Urinary bladder (tissue), 4 donors: ENCODE measurements at places on chromosomes 1 and 21.

GRCh38 chr1:5576011-5576672 lies 416.1 kb downstream of the NPHP4 start:
- DNase-seq, result no peak

DNA sequence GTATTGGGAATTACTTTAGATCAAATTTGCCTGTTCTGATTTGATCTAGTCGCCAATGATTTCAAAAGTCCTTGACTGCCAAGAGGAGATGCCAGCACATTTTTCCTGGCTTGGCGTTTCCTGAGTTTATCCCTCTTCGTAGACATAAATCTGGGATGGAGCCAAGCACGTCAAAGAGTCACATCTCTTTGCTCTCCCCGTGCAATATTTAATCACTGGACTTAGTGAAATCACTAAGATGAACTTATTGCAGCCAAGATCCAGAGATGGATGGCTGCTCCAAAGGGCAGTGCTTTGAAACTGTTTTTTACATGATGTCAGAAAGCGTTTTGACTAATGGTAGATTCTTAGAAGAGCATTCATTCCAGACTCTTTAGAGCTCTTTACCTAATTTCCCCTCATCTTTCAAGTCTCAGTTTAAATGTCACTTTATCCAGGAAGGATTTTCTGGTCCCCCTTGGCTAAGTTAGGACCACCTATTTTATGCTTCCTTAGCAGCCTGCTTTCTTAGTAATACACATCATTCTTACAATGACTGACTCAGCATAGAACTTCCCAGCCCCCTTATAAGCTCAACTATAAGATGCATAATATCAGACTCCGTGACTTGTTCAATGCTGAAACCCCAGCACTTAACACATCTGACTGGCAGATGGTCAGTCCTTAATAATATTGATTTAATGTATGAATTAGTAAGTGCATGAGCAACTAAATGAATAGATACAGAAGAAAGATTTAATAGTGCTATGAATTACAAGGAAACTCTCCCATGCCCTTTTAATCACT lies 94.4 kb upstream of the GREM2 start:
- DNase-seq, result no peak

- DNase-seq, result no peak
Measured at GRCh38 chr1:152884966-152885624, 7.0 kb downstream of the SMCP start.

DNA sequence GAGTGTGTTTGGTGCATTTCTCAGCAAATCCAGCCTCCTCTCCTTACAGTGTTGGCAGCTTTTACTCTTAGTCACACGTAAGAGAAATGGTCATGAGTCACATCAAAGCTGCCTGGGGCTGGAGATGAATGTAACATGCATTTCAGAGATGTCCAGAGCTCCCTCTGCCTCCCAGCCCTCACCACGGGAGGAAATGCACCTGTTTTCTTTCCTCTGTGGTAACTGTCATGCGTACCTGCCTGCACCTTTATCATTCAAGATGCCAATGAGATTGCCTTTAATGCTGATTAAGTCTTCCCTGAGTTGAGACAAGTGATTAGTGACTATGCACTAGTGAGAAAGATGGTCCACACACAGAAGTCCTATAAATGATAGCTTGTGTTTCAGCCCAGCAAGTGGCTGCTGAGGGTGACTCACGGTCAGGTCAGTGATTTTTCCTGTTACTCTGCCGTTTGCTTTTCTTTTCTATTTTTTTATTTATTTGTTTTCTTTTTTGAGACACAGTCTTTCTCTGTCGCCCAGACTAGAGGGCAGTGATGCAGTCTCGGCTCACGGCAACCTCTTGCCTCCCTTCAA lies 277.3 kb upstream of the FMN2 start:
- peak; percentile 14 for DNase-seq

DNA sequence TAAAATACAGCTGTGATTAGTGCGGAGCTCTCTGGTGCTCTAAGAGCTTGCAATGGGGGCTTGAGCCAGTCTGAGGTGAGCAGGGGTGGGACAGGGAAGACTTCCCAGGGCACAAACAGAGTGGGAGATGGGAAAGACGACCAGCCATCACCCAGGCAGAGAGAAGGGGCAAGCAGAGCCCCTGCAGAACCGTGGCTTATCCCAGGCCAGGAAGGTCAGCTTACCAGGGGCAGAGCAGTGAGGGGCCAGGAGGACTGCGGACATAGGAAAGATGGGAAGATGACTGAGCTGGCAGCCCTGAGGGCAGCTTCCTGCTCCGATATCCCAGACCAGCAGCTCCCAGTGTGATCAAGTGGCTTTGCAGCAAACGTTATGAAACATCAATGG lies 55.4 kb upstream of the IFFO2 start:
- no peak for DNase-seq

DNA sequence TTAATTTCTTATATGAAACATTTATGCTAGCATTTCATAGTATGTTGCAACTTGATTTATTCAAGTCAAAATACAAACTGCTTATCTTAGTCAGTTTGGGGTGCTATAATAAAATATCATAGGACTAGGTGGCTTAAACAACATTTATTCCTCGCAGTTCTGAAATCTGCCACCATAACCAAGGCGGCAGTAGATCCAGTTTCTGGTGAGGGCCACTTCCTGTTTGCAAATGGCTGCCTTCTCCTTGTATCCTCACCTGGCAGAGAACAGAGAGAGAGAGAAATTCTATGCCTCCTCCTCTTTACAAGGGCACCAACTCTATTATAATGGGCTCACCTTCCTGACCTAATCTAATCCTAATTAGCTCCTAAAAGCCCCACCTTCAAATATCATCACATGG lies 76.1 kb upstream of the RGS2 start:
- DNase-seq, result no peak

GRCh38 chr1:38783640-38784229 lies 75.8 kb downstream of the RRAGC start:
- no peak for DNase-seq

DNA sequence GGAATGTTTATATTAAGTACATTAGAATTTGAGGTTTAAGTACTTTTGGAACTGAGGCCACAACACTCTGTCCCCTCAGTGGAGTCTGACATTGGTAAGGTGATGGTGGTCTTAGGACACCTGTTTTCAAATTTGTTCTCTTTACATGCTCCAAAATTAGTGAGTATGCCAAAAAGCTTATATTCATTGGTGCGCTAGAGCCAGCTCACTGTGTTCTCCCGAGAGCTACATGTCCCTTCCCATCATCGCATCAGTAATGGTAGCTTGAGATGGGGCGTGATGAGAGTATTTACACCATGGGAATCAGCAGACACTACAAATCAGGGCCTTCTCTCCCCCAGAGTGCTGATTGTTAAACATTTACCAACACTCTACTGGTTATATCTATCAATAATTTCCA lies 19.5 kb downstream of the ETS2 start:
- no peak for DNase-seq

DNA sequence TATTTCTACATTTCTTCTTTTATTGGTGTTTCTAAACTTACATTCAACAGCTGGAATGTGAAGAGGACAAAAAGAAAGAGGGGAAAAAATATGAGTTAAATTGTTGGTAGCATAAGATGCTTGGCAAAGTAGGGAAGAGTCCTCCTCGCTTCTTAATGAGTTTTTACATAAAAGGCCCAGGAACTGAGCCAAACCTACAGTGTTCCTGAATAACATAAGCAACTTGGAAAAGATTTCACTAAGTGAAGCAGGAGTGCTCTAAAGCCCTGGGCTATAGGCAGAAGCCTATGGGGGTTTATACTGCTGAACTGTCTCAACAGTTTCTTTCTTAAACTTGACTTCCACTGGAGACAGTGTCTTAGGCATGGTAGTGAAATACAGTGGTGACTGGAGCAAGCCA lies 115.0 kb upstream of the USP25 start:
- DNase-seq, result peak; percentile 74

DNA sequence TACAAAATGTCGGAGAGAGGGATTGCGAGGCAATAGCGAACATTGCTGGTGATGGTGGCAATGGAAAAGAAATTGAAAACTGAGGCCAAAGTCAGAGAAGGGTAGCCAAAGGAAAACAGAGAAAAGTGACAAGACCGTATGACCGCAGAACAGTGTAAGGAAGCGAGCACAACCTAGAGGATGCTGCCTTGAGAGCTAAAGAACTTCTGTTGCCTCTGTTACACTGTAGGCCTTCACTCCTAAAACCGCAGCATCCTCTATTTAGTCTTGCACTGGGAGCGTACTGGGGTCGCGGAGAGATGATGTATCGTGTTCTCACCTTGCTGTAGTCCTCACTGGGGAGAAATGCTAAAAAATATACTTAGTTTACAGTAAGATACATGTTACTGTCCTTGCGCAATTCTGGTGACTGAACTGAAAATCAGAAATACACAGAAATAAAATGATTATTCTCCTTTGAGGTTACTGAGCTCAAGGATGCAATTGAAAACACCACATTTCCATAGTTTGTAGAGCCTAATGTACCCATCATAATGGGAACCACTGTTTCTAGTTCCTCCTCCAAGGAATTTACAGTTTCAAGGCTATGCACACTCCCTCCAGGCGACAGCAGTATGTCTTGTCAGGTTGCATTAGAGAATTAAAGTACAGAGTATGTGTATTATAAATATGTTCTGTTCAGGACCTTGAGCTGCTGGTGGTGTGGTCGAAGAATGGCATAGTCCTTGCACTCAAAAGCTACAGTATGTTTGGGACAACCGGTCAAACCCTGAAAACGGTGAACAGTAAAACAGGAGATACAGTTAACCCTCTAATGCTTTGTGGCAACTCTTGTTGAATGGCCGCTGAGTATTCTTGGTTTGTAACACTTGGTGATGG lies 1.3 kb downstream of the NEK7 start:
- DNase-seq, result no peak

GRCh38 chr21:45535341-45536081 lies 6.7 kb downstream of the SLC19A1 start:
- DNase-seq, result no peak

DNA sequence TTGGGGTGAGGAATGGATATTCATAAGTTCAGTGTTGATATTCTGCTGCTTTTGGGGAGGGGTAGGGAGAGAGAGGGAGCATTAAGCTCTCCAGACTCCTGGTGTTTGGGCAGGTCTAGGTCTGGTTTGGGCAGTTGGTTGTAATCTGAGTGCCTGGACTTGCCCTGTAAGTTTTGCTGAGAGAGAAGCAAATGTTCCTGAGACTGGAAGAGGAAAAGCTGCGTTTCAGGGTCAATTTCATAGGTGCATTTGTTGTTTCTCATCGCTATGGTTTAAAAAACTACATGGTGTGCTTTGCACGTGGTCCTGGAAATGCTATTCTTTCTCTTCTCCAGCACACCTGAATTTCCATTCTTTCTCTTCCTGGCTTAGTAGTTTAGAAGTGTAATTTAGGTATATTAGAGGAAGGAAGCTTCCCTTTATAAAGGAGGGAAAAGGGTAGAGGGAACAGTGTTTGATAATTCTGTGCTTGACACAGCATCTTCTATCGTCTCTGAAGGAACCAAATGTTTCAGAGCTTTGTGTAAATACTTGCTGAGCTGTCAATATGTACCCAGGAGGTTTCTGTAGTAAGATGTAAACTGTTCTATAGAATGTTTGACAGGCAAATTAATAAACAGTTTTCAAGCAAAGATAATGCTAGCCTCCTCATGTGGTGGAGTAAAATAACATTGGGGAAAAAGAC lies 6.3 kb downstream of the ARID1A start:
- DNase-seq, result no peak
